ENCODE measurements at places on chromosomes 6 and 20.

DNA sequence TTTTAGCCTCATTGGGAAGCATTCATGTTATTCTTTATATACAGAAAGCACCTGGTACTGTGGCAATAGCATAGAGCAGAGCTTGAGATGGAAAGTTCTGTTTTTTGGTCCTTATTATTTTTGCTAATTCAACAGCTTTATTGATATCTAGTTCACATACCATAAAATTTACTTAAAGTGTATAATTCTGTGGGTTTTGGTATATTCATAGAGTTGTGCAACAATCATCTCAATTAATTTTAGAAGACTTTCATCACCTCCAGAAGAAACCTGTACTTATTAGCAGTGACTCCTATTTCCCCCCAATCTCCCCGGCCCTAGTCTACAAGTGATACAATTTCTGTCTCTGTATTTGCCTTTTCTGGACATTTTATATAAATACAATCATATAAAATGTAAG, 77.4 kb downstream of the ANKRD6 start:
- DNase-seq, result no peak

- no peak for DNase-seq
Observed at GRCh38 chr6:72828904-72829303, 207.0 kb downstream of the KCNQ5 start.

GRCh38 chr6:146106532-146106931, 77.7 kb downstream of the GRM1 start:
- DNase-seq, result no peak

DNA sequence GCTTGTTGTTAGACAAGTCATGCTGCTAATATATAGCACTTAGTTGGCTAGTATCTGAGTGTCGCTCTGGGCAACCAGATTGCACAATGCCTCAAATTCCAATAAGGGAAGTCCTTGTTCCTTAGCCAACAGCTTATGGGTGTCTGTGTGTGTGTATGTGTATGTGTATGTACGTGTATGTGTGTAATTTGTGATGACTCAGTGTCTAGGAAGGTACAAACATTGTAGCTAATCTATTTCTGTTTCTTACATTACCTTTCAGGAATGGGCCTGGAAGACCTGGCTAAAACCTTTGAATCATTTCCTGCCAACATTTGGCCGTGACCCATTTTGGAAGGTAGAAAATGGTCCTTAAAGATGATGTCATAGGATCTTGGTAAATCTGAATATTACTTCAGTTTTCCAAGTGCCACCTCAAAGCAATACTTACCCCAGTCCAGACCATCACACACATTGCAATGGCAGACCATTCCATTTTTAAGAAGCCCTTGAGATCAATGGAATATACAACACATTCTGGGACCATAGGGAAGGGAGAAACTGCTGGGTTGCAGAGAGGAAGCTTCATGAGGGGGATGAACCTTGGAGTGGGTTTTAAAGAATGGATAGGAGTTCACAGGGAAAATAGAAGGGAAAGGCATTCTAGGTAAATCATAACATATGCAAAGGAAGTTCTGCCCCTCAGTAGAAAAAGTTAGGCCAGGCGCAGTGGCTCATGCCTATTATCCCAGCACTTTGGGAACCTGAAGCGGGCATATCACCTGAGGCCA, 25.1 kb downstream of the NEDD9 start:
- DNase-seq, result no peak

GRCh38 chr6:69894578-69895347, 28.4 kb downstream of the COL19A1 start:
- no peak for DNase-seq

- no peak for DNase-seq
Observed at GRCh38 chr6:6785163-6785521, 196.6 kb downstream of the LY86 start.

GRCh38 chr6:2600363-2600762, 150.4 kb downstream of the MYLK4 start:
- no peak for DNase-seq

GRCh38 chr20:16179919-16180318, 393.3 kb downstream of the KIF16B start:
- no peak for DNase-seq

GRCh38 chr20:25052255-25053194, 5.4 kb downstream of the ACSS1 start:
- DNase-seq, result no peak

DNA sequence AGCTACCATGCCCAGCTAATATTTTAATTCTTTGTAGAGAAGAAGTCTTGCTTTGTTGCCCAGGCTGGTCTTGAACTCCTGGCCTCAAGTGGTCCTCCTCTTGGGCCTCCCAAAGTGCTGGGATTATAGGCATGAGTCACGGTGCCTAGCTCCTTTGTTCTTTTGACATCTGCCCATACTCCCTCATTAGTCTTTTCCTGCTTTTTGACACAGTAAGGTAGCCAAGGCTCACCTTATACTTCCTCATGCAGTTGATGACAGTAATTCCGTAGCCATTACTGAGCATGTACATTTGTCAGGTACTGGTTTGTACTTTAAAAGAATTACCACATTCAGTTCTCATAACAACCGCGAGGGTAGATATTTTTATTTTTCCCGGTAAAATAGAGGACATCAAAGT, 76.7 kb downstream of the CDYL start:
- no peak for DNase-seq

- no peak for DNase-seq
Observed at GRCh38 chr6:48092550-48093217, 18.3 kb downstream of the PTCHD4 start.

DNA sequence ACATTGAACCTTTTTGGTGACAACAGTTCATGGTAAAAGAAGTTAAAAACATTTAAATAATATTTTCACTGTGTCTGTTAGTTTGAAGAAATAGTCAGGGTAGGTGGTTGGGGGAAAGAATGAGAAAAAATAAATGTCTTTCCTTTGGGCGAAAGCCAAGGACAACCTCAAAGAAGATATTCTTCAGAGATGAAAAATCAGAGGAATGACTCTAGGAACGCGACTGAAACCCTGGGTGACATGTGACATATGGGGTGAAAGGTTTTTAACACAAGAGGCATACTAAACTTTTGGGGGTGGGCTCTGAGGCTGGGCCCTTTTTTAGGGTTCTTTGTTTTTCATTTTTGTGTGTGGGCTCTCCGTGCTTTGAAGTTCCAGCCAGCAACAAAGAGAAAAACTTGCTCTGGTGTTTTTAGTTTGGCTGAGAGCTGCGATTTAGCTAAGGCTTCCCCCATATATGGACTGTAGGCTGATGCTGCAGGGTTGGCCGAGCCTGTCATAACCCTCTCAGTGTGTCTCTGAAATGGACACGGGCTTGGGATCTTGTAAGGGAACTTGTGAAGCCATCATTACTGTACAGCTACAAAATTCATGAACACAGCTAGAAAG, 610.1 kb upstream of the ARID1B start:
- no peak for DNase-seq

DNA sequence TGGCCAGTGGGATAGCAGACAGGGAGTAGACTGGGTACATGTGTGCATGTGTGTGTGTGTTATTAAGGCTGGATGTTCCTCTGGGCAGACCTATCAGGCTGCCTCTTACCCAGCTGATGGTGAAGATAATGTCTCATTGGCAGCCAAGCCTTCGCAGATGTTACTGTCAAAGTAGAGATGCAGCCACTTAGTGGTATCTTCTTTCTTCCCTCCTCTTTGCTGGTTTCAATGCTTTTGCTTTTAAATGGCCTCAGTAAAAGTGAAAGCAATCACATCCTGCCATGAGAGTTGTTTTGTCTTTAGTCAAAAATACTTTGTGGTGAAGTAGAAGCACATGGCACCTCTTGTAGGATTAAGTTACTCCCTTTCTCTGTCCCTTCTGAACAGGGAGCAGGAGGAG, 57.5 kb downstream of the SNRNP48 start:
- DNase-seq, result no peak

DNA sequence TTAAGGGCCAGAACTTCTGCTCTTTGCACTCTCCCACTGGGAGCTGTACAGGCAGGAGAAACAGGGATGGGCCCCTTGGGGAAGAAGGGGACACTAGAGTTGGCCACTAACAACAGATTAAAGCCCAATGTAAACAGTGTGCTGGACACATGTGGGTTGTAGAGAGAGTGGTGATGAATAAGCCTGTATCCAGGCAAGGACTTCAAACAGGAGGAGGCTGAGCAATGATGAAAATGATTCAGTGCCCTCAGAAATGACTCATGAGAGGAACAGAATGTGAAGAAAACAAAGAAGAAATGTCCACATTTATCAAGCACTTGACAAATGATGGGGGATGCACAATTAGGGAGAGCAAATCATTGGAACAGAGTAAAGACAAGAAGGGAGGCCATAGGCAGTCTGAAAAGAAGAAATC, 242.3 kb downstream of the TBX18 start:
- no peak for DNase-seq

DNA sequence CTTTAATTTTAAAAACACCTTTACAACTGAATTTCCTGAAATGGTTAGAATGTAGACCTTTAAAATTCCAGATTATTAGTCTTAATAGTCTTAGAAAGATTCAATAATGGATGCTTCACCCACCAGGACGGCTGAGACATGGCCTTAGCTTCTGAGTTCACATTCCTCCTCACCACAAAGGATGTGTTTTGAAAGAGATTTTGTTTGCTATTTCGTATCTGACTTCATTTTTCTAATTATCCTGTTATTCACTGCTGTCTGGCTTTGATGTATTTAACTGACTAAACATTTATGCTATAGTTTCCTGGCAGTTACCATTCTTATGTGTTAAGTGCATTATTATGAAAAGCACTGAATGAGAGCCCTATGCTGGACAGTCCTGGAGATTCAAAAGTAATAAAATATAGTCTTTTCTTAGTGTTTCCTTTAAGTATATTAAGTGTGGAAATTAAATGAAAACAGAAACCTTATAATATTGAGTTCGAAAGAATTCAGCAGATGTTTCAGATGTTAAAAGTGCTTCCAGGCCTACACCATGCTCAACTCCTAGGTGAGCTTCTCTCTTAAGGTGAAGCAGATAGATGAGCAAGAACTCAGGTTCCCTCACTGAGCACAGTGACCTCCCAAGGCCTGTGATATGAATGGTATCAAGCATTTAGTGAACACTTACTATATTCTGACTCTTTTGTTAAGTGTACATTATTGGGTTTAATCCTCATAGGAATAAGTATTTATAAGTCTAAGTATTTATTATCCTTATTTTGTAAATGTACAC, 40.3 kb downstream of the MAP3K4 start:
- DNase-seq, result no peak

- DNase-seq, result no peak
Observed at GRCh38 chr6:148291876-148292275, 50.8 kb upstream of the SASH1 start.

- no peak for DNase-seq
Observed at GRCh38 chr6:38591439-38591838, 48.3 kb downstream of the BTBD9 start.

- no peak for DNase-seq
Observed at GRCh38 chr6:1604158-1605003, 5.3 kb upstream of the FOXC1 start.

- no peak for DNase-seq
Observed at GRCh38 chr6:78538002-78538401, 329.3 kb upstream of the IRAK1BP1 start.

- no peak for DNase-seq
Observed at GRCh38 chr6:4914420-4915159, 89.2 kb downstream of the RPP40 start.

- DNase-seq, result no peak
Observed at GRCh38 chr6:146092961-146093686, 64.3 kb downstream of the GRM1 start.

GRCh38 chr6:33301877-33302276, 3.1 kb upstream of the RGL2 start:
- no peak for DNase-seq

GRCh38 chr6:78253618-78254017, 600.8 kb downstream of the MEI4 start:
- DNase-seq, result no peak

- no peak for DNase-seq
Observed at GRCh38 chr6:20234136-20234535, 21.9 kb upstream of the MBOAT1 start.

DNA sequence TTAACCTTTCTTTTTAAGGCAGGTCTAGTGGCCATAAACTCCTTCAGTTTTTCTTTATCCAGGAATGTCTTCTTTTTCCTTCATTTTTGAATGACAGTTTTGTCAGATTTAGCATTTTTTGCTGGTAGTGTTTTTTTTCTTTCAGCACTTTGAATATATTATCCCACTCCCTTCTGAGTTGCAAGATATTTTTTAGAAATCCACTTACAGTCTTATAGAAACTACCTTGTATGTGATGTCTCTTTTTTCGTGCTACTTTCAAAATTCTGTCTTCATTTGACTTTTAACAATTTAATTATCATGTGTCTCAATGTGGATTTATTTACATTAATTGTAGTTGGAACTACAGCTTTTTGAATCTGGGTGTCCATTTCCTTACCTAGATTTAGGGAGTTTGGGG, 284.4 kb upstream of the RNF217 start:
- no peak for DNase-seq

- DNase-seq, result no peak
Observed at GRCh38 chr20:44643596-44644229, 7.8 kb downstream of the ADA start.

DNA sequence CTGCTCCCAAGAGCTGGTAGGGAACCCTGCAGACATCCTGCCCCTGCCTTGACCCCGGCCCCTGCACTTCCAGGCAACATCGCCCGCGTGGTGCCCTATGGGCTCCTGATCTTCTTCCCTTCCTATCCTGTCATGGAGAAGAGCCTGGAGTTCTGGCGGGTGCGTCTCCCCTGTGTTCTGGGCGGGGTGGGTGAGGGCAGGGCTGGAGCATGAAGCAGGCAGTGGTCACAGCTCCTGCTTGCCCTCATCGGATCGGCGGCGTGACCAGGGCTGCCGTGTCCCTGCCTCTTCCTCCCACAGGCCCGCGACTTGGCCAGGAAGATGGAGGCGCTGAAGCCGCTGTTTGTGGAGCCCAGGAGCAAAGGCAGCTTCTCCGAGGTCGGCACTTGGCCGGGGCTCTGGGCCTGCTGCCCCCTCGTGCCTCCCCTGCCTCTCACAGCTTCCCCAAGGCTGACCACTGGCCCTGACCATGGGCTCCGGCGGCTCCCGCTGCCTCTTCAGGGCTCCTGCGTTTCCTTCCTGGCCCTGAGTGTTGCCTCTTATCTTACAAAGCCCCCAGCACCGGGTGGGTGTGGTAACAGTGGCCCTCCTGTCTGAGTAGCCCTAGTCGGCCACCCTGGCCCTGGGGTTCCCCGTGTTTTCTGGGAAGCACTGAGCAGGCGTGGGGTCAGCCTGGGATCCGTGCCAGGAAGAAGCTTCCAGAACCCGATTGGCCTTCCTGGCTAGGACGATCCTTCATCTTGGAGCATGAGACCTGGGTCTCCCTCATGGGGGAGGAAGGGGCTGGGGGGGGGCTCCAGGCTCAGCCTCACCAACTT, 8.0 kb upstream of the TNFRSF6B start:
- DNase-seq, result no peak

Measured in NCI-H1417 treated with DMSO at 0.1 percent for 48 hours (cell line).